NCI-H2081 (cell line): ENCODE measurements at places on chromosomes 6 and 20.

DNA sequence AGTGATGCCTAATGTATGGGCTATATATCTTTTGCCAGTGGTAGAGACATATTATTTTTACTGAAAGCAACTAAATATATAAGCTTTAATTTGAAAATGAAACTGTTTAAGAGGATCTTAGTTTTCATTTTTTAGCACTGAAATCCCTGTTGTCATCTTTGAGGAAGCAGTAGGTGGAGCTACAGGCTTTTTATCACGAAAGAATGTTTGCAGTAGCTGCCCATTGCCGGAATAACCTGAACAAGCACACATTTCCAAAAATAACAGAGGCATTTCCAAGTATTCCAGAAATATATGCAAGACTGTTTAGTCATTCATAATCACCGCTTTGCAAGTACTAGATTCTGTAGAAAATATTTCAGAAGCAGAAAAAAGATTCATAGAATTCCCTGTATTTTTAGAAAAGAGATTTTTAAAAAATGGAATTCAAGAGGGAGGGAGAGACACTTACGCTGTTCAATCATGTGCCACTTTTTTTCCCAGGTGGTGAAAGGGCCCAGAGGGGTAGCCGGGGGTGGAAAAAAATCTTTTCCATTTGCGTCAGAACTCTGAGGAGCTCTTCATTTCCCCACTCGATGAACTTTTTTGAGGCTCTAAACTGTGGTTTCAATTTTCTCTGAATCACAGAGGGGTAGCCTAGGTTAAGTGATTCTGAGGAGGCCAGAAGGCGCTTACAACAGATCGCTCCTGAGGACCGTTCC lies 142.5 kb upstream of the FERMT1 start:
- DNase-seq: peak; percentile 69

DNA sequence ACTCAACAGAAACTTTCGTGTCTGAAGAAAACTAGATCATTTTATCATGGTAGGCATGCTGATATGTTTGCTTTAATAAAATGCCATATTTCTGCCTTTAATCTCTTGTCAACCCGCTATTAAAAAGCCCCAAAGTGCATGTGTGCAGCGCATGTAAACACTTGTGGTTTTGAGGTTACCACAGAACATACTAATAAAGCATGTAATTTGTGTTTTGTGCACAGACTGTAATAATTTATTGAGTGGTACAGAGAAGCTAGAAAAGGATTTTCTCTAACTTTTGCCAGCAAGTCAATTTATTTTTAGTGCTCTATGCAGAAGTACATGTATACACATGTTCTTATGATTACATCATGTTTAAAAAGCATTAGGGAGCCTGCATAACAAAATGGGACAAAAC lies 349.9 kb upstream of the SLC35B3 start:
- no peak for DNase-seq

DNA sequence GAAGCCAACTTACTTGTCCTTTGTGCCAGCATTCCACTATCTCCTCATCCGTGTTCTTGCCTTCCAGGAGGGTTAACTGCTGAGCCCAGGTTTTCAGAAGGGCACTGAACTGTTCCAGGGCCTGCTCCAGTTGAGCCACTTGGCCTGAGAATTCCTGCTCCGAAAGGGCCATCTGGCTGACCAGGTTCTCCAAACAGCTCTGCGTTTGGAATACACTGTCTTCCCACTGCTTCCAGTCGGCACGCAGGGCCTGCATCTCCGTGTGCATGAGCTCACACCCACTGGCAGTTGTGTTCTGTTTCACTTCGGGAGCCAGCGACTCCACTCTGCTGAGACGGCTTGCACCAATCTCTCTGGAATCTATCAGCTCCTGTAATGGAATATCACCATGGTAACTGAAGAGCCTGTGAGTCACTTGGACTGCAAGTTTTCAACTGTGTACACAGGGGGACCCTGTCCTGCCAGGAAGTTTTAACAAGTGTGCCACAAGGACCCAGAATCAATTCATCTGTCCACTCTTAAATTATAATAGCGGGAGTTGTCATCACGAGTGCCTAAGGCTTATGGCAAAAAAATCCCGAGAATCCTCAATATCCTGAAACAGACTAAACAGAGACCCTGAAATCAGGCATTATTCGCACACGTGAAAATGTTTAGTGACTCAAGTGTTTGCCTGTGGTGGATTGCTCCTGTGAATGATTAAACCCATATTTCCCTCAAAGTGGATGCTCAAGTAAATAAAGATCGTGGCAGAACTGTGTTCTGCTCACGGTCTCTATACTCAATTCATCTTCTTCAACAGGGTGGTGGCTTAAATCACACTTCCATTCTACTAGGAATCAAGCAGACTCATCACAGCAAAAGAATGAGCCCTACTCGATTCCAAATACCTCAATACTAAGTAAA lies 255.9 kb downstream of the SYNE1 start:
- no peak for DNase-seq

- no peak for DNase-seq
These were observed 292.5 kb upstream of the CNR1 start for GRCh38 chr6:88458662-88459061.

DNA sequence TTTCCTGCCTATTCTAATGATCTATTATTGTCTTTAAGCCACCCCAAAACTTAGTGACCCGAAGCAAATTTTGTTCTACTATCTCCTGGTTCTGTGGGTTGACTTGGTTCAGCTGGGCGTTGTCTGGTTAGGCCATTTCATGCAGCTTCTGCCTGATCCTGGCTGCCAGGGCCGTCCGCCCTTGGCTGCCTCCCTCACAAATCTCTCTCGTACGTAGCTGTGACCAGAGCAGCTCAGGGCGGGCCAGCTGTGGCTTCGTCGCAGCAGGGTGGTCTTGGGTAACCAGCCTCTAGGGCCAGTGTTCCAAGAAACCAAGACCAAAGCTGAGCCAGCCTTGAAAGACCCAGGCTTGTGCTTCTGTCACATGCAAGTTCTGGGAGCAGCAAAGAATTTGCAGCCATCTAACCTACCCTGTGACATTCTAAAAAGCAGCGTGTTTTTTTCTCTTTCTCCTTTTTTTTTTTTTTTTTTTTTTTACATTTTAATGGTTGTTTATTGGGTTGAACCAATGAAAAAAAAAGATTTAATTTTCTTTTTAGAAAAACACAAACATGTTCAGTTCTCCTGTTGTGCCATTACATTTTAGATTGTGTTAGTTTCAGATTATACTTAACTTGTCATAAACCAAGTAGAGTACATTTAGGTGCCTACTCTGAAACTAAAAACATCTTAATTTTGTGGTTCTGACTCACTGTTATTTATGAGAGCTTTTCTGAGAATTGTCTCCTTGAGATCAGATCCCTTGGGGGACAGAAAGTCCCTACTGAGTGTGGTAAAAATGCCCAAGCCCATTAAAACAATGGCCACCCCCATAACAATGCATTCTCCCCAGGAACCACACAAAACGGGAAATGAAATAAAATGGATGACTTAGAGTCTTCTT lies 83.9 kb downstream of the ZDHHC14 start:
- no peak for DNase-seq

DNA sequence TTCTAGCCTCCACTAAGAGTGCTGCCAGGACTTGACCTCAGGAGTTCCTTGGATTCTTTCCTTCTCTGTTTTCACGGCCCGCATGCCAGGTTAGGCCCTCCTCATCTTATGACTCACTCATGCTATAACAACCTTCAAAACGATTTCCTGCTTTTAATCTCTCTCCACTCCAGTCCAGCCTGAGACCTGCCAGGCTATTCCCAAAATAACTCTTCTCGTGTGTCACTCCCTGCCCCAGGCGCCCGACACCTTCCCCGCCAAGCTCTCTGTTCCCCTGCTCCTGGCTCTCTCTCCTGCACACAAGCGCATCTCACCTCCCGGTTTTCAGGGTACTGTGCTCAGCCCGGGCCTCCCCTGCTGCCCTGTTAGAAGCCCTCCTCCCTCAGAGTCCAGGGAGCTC lies 64.1 kb upstream of the RPS6KA2 start:
- DNase-seq: peak; percentile 5

DNA sequence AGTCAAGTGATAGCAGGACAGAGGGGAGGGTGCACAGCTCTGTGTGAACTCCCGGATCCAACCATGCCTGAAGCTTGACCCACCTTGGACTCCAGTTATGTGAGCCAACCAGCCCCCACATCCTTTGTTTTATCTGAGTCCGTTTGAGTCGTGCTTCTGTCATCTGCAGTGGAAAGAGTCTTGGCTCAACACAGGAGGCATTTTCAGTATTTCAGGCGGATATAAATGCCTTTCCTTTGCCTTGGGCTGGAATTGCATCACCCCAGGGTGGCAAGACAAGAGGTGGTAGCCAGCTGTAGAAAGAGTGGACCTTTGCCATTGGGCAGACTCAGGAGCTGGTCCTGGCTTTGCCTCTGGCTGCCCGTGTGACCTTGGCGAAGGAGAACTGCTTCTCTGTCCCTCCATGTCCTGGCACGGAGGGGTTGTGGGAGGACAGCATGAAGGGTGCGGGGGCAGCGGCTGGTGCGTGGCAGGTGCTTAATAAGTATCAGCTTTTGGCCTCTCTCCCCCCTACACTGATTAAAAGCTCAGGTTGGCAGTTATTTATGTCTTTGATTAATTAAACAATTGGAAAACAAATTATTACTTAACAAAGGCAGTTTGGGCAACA lies 42.6 kb upstream of the APCDD1L start:
- DNase-seq: no peak
